ENCODE measurements at places on chromosomes 11 and 22.

DNA sequence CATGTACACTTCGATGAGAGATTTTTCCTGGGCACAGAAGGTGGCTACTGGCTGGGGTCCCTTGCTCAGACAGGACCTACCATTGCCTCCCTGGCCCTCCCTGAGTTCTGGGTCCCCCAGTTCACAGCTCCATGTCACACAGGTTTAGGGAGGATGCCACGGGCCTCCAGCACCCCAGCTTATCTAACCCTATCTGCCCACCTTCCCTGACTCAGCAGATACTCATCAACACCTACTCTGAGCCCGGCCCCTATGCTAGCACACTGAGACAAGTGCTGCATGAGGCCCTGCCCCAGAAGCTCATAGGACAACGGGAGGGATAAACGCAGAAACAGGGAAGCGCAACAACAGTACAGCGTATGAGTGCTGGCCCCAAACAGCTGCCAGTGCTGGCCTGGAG, 9.6 kb downstream of the NAGA start:
- DNase-seq = no peak

DNA sequence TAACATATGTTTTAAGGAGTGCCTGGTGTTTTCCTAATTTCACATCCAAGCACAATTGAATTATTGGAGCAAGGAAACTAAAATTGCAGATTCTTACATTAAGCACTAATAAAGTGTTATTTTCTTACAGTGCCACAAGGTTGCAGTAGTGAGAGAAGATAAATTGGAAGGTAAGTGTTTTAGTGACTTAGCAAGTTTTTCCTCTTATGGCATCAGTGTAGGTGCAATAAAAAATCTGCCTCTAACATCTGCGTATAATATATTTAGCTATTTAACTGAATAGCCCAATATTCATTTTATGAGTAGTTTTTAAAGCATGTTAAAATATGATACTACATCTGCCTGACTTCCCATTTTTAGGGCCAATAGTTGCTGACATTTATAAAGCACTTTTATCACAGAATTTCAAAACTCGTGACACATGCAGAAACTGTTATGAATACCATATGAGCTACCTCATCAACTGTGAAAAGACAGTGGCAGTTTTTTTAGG, 19.0 kb downstream of the POLD3 start:
- DNase-seq = no peak

- DNase-seq = no peak
Observed at GRCh38 chr11:57457643-57458023, 2.7 kb upstream of the RTN4RL2 start.

- DNase-seq = no peak
Observed at GRCh38 chr11:78379039-78379670, 38.5 kb downstream of the GAB2 start.

GRCh38 chr11:125053167-125053566, 9.9 kb upstream of the SLC37A2 start:
- no peak for DNase-seq

DNA sequence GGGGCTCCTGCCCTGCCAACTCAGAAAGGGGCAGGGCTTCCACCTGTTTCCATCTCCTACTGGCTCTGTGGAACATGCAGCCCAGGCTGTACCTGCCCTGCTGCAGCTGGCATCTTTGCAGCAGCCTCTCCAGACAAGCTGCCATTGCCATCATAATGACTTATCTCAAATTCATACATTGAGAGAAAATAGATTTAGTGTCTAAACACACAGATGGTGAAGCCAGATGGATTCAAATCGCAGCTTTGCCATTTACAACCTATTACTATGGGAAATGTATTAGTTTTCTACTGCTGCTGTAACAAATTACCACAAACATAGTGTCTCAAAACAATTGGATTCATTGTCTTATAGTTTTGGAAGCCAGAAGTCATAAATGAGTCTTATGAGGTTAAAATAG, 260.0 kb downstream of the KCNA4 start:
- DNase-seq = no peak

DNA sequence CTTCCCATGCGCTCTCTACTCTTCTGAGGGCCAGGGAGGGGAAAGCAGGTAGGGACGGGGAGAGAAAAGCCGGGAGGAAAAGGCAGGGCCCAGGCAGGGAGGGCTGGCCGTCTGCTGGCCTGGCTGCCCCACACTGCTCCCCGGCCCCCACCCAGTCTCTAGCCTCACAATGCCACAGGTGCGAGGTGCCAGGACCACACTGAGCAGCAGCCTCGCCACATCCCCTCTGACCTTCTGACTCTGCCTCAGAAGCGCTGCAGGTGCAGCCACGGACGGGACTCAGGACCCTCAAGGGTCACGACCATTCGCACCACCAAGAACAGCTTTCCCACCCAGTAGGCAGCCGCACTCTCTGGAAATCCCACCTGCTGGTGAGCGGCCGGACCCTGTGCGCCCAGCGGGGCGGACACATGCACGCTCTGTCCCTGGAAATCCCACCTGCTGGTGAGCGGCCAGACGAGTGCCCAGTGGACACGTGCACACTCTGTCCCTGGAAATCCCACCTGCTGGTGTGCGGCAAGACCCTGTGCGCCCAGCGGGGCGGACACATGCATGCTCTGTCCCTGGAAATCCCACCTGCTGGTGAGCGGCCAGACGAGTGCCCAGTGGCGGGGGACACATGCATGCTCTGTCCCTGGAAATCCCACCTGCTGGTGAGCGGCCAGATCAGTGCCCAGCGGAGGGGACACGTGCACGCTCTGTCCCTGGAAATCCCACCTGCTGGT, 20.1 kb downstream of the TOLLIP start:
- no peak for DNase-seq

DNA sequence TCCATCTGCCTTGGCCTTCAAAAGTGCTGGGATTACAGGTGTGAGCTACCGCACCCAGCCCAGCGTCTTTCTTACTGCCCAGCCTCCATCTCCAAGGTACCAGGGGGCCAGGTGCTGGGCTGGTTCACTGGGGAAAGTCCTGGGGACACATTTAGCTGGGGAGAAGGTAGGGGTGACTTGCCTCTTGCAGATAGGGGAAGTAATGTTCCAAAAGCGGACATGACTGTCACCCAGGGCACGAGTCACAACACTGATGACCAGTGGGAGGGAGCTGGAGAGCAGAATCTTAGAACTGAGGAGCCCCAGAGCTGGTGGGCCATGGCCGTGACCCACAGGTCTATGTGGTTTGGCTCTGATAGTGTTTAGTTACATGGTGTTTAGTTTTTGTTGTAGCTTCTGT, 2.4 kb upstream of the SLC15A3 start:
- peak; percentile 59 for DNase-seq

DNA sequence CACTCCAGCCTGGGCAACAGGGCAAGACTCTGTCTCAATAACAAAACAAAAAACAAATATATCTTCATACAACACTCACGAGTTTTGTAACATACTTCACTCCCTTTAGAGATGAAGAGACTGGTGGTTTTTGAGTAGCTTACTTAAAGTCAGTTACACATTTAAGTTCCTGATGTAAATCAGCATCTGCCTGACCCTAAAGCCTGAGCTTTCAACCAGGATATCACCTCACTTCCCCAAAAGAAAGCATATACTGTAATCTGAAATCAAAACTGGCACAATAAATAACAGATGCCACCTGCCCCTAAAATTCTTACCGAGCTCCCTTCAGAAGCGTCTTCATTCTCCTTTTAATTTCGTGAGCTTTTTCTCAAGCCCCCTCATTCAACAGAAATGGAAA, 31.5 kb downstream of the LARGE1 start:
- no peak for DNase-seq

- DNase-seq = no peak
Observed at GRCh38 chr11:76577226-76577920, 93.2 kb downstream of the LRRC32 start.

- peak; percentile 12 for DNase-seq
Observed at GRCh38 chr22:42022162-42022847, 23.7 kb downstream of the WBP2NL start.

DNA sequence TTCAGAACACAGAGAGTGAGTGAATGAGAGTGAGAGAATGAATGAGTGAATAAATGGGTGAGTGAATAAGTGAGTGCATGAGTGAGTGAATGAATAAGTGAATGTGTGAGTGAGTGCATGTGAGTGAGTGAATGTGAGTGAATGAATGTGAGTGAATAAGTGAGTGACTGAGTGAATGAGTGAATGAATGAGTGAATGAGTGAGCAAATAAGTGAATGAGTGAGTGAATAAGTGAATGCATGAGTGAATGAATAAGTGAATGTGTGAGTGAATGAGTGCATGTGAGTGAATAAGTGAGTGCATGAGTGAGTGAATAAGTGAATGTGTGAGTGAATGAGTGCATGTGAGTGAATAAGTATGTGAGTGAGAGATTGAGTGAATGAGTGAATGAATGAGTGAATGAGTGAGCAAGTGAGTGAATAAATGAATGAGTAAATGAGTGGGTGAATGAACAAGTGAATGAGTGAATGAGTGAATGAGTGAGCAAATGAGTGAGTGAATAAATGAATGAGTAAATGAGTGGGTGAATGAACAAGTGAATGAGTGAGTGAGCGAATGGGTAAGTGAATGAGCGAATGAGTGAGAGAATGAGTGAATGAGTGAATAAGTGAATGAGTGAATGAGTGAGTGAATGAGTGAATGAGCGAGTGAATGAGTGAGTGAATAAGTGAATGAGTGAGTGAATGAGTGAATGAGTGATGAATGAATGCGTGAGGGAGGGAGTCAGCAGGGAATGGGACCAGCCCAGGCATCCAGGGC, 21.3 kb upstream of the MUC5B start:
- DNase-seq = no peak

DNA sequence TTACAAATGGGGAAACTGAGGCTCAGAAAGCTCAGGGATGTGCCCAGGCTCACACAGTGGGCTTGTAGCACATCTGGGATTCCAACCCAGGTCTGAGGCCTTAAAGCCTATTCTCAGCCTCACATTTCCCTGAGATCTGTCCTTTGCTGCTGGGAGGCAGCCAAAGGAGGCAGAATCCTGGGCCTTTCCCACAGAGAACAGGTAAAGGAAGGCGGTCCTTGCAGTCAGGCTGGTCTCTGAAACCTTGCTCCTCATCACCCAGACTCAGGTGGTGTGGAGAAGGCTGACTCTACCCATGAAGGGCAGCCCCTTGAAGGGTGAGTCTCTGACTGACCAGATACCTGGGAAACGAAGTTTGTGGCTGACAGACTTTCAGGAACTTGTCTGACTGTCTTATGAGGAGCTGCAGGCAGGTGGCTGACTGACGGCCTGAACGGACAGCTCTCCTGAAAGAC, 7.8 kb downstream of the SLCO2B1 start:
- no peak for DNase-seq

DNA sequence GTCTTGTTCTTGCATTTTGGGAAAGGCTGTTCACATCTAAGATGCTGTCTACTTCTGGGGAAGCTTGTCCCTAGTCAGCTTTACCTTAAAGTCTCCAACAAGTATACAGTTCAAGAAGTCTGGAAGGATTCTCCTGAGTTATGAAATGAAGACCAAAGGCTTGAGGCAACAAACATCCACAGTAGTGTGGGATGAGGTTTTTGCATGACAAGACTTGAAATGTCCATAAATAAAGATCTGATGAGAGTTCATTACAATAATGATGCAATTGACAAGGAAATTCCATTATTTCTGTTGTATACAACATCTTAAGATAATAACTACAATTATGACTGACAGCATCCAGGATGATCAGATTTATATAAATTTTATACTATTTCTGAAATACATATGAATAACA, 21.3 kb upstream of the KDM4E start:
- DNase-seq = no peak

DNA sequence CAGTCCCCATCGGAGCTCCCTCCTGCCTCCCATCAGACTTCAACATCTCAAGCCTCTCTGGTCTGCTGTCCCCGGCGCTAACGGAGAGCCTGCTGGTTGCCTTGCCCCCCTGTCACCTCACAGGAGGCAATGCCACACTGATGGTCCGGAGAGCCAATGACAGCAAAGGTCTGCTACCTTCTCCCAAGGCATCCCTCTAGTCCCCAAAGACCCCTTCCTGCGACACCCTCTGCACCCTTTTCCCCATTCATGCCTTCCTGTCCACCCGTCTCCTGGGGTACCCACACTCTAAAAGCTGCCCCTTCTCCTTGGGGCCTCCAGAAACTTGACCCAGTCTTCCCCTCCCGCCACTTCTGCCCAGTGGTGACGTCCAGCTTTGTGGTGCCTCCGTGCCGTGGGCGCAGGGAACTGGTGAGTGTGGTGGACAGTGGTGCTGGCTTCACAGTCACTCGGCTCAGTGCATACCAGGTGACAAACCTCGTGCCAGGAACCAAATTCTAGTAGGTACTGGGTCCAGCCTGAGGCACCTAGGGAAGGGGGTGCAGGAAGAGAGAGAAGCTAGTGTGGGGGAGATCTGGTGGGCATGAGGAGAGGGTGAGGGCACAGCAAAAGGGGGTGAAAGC, 860 bp downstream of the UPK2 start:
- no peak for DNase-seq

GRCh38 chr11:15947681-15948648, 408.4 kb downstream of the SOX6 start:
- no peak for DNase-seq

GRCh38 chr11:26931248-26931631, 62.7 kb upstream of the FIBIN start:
- no peak for DNase-seq

- DNase-seq = no peak
Observed at GRCh38 chr11:120937501-120937900, 86.4 kb upstream of the TBCEL start.

GRCh38 chr11:8639655-8640054, 42.8 kb downstream of the TRIM66 start:
- DNase-seq = no peak

- DNase-seq = no peak
Observed at GRCh38 chr11:33701302-33702230, 940 bp upstream of the C11orf91 start.

GRCh38 chr11:30753994-30754393, 167.8 kb upstream of the MPPED2 start:
- no peak for DNase-seq

DNA sequence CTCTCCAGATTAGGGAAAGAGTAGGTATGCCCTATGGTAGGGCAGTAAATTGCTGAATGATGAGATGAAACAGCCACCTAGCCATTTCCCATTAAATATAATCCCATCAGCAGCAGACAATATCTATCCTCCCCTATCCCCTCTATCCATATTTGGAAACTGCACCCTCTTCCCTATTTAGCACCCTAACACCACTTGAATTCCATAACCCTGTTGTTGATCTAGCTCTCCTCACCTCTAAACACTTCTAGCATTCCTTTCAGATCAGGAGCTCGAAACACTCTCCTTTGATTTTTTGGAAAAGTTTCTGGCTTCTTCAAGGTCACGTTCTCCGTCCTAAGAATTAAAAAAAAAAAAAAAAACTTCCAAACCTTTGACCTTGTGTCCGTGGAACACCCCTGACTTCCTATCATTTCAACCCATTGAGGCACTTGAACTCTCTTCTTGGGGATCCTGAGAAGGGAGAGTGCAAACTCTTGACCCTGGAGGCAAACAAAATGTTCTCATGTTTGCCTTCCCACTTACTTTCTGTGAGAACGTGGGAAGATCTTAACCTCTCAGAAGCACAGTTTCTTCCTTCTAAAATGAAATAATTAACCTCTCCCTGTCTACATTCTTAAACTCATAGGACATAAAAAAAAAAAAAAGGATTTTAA, 19.0 kb downstream of the TRIM5 start:
- no peak for DNase-seq

GRCh38 chr11:103480421-103480820, 371.2 kb downstream of the DYNC2H1 start:
- no peak for DNase-seq

GRCh38 chr11:118610773-118611432, 3.5 kb downstream of the PHLDB1 start:
- peak; percentile 74 for DNase-seq

Data from stimulated activated naive B cell treated with anti-CD40 and anti-IgM and Interleukin-4, amounts not matched to agents 10 μg/mL and 1 μg/mL and 100 μg/mL, for 72 hours (primary cell).